ENCODE measurements at places on chromosomes 7 and 10.

GRCh38 chr7:93960986-93961385 is 39.5 kb downstream of the GNG11 start:
- DNase-seq: no peak

DNA sequence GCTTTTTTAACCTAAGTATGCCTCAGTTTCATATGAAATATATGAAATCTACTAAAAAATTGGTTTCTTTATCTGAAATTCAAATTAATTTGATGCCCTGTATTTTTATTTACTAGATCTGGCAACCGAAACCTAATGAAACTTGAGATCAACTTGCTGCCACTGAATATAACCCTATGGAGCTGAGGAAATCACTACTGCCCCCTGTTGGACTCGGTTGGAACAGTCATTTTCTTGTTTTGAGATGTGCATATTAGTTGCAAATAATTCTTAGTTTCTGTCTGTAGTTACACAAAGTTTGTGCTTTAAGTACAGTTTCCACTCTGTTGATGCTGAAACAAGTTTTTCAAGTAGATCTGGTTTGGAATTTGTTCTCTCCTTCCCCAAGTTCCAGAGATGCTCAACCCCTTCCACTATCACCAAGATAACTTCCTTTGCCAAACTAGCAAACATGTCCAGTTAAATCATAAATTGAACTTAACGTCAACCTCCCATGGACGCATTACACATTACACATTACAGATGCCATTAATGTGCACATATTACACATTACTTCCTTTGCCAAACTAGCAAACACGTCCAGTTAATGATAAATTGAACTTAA is 22.2 kb upstream of the EXOC4 start:
- no peak for DNase-seq

DNA sequence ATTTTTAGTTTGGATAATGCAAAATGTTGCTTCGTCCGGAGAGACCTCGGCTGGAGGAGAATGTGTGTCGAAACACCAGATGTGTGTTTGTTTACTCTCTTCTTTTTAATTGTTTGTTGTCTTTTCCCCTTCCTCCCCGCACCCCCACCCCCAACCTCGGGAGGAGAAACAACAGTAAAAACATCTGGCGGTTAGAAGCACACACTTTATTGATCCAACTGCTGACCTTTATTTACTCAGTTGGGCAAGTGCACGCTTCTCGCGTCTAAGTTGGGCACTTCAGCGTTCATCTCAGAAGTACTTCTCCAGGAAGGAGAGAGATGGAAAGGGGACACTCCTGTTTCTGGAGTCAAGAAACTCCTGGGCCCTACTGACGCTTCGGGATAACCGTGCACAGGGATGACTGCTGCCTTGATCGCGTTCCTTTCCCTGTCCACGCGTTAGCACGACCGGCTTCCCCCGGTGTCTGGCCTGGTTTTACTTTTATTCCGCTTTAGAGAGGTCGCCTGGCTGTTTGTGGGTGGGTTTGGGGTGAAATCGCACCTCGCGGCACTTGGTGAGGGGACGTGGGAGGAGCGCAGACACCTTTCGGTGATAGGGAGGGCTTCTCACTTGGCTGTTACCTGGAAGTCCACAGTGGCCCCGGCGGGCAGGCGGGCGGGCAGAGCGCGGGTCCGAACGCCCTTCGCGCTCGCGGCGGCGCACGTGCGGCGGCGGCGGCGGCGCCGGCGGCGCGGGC is 168.3 kb upstream of the PPP1R3A start:
- no peak for DNase-seq

- no peak for DNase-seq
Observed at GRCh38 chr10:24784923-24785322, 61.2 kb upstream of the ARHGAP21 start.

DNA sequence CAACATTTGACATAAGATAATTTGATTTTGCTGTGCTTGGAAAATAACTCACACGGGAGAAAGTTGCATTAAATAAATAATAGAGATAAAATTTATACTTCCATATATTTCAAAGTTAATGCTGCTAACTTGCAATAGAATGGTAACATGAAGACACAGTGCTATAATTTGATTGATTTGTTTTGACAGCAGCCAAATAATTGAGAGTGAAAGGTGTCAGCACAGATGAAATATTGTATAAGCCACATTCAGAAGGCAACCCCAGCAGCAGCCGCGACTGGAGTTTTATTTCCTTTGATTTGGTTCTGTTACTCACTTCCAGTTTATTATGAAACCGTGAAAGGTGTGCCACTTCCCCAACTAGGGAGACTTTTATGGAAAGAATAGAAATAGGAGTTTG is 242.2 kb downstream of the POU6F2 start:
- DNase-seq: no peak

- no peak for DNase-seq
Observed at GRCh38 chr7:155454183-155455112, 3.5 kb upstream of the EN2 start.

DNA sequence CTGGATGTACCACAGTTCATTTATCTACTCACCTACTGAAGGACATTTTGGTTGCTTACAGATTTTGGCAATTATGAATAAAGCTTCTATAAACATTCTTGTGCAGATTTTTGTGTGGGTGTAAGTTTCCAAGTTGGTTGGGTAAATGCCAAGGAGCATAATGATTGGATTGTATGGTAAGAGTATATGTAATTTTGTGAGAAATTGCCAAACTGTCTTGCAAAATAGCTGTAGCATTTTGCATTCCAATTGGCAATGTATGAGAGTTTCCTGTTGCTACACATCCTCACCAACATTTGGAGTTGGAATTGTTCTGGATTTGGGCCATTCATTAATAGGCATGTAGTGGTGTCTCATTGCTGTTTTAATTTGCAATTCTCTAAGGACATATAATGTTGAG is 33.9 kb upstream of the HYAL4 start:
- no peak for DNase-seq
